Activated naive CD4-positive, alpha-beta T cell (primary cell): ENCODE measurements at places on chromosomes 7 and 10.

DNA sequence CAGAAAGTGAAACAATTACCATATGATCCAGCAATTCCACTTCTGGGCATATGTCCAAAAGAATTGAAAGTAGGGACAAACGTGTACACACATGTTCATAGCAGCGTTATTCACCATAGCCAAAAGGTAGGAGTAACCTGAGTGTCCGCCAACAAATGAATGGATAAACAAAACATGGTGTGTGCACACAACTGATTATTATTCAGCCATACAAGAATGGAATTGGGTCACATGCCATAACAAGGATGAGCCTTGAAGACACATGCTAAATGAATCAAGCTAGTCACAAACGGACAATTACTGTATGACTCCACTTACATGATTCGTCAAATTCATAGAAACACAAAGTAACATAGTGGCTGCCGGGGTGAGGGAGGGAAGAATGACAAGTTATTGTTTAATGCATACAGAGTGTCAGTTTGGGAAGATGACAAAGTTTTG is 4.1 kb upstream of the OIT3 start:
- DNase-seq = no peak

GRCh38 chr10:60806921-60807320 is 28.6 kb downstream of the CDK1 start:
- no peak for DNase-seq

- no peak for DNase-seq
These were observed 178.0 kb downstream of the JCAD start for GRCh38 chr10:29881336-29881771.

DNA sequence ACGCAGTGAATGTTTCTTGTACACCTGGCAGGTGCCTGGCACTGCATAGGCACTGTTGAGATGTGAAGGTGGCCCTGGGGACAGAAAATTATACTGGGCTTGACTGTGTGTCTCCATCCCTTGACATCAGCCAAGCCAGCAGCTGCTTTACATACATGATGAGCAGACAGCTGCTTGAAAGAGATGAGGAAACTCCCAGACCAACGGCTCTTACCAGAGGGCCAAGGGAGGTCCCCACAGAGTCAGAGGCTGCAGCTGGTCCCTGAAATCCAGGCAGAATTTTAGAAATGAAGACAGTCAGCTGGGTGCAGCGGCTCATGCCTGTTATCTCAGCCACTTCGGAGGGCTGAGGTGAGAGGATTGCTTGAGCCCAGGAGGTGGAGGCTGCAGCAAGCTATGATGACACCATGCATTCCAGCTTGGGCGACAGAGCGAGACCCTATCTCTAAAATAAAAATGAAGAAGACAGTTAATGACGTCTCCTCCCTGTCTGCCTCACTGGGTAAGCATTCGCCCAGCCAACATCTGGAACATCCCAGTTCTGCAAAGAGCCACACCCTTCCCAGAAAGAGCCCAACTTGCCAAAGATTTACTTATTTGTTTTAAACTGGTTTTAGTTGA is 17.6 kb downstream of the LIMK1 start:
- no peak for DNase-seq

- no peak for DNase-seq
These were observed 1239.2 kb downstream of the REEP3 start for GRCh38 chr10:64760371-64760770.

- no peak for DNase-seq
These were observed 76.5 kb downstream of the IMMP2L start for GRCh38 chr7:111485701-111486380.
